ENCODE measurements at places on chromosomes 2 and 18. TPM values are rescaled to one million over a fixed set of nuclear protein-coding genes. Genes with fewer than 3 reads are reported as not detected.

DNA sequence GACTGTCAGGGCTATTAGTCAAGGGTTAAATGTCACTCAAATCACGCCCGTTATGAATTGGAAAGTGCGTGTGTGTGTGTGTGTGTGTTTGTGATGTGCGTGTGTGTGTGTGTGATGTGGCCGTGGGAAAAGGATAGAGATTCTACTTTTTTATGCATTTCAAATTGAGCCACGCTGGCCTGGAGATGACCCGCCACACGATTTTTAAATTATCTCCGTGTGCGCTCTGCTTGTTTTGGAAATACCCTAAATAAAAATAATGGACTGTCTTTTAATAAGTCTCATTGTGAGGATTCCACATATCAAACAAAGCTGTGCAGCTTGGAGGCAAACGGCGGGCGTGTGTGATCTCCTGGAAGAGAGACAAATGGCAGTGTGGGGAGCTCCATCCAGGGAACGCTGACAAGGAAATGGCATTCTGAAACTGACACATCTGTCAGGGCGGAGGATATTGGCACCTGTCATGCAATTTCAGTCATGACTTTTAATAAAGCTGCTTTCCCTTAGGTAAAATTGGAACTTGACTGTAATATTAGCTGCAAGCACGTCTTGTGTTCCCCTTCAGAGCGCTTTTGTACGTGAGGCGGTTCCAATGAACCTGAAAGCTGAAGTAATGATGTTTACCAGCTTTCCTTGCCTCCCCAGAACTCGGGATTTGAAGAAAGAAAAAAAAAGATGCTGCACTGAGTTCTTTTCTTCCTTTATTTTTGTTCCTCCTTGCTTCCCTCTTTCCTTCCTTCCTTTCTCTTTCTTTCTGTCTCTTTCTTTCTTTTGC, 381.8 kb upstream of the SMIM21 start:
- DNase-seq: peak; percentile 68

DNA sequence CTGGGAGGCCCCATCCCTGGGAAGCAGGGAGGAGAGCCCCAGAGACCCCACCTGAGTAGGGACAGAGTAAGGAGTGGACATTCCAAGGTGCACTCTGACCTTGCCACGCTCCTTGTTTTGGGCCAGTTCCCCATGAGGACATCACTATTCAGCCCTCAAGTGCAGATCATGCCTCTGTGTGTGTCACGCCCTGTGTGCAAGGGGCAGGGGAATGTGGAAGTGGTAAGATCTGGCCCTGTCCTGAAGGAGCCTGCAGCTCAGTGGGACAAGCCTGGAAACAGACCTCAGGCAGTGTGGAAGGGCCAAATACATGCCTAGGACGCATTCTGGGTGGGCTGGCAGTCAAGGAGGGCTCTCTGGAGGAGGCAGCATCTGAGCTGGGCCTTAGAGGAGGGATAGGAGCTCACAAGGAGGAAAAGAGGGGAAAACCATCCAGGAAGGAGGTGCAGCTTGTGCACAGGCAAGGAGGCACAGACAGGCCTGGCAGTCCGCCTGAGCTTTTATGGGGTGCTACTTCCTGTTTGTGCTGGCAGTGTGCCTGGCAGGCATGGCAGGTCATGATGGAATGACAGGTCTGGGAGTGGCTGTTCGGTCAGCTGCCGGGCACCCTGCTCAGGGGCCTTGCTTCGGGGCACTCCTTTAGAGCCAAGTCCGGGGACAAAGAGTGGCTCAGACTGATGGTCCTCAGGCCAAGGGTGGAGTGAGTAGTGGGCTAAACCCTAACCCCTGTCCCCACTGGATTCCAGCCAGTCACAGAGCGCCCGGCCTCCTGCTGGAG, 3.3 kb downstream of the KLHL30 start:
- DNase-seq: no peak

DNA sequence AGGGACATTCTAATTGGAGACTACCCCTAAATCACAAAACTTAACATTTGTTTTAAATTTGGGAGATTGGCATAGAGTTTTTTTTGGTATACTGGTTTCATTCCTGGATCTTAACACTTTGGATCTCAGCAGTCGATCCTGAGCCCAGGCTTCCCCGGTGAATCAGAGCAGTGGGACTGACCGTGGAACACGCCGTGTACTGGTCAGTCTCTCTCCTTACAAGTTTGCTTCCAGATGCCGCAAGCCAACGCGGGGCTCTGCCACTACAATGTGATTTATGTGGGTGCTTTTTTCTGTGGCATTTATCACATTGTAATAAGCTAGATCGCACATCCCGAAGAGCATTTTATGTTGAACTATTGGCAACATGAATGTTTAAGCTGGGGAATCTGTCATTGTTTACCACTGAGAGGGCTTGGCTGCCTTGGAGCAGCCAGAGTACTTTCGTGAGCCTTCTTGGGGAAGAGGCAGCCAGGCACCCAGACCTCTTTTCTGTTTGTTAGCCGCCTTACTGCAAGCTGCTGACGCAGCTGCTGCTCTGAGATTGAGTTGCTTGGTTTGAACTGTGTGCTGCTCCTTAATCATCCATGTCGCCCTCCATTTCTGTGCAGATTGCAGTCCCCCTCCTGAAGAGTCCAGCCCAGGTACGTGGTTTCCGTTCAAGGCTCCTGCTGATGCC, 49.3 kb downstream of the COA5 start:
- DNase-seq: no peak

- no peak for DNase-seq
Observed at GRCh38 chr2:234290671-234291070, 206.2 kb downstream of the ARL4C start.

DNA sequence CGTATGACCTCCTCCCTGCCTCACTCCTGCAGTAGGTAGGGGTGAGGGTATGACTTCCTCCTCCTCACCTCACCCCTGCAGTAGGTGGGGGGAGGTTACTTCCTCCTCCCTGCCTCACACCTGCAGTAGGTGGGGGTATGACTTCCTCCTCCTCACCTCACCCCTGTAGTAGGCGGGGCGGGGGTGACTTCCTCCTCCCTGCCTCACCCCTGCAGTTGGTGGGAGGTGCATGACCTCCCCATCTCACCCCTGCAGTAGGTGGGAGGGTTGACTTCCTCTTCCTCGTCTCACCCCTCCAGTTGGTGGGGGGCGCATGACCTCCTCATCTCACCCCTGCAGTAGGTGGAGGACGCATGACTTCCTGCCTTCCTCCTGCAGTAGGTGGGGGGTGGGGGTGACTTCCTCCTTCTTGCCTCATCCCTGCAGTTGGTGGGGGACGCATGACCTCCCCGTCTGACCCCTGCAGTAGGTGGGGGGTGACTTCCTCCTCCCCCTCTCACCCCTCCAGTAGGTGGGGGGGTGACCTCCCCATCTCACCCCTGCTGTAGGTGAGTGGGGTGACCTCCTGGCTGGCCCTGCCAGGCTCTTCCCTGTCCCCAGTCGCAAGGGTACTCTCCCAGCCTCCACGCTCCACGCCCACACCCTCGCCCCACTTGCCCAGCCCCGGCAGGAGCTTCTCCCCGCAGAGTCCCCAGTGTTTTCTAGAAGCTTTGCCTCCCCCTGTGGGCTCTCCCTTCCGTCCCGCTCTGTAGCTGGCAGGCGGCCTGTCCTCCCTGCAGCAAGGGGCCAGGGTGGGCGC, 39.3 kb downstream of the TSHZ1 start:
- DNase-seq: no peak

FIGN gene
- 2.2 TPM for polyA plus RNA-seq
